ENCODE measurements at places on chromosomes 12 and 14.

DNA sequence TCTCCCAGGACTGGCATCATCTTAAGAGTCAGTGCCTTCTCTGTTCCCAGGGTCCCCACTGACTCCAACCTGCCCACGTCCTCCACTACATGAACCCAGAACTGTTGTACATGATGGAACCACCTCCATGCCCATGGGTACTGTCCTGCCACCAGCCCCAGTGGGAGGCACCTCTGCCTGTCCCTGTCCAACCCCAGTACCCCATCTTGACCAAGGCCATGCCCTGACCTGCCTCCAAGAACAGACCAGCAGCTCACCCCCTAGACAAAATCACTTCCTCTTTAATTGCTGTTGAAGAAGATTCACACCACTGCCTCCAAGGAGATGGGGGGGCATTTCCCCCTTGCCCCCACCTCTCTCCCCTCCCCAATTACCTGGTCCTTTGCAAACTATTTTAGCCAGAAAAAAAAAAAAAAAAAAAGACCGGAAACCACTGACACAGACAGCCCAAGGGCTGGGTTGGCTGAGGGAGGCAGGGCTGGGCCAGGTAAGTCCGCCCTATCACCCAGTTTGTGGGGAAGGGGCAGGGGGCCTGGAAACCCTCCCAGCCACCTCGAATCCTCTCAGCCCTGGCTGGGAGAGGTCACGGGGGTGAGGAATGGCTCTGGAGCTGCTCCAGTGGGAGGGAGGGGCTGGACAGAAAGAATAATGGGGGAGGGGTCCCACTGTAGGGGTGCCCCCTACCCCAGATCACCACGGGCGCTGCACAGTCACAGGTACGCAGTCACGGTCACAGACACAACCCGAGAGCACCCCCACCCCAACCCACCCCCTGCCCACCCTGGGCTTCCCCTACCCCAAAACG lies 13.4 kb downstream of the AGAP2 start:
- no peak for DNase-seq

DNA sequence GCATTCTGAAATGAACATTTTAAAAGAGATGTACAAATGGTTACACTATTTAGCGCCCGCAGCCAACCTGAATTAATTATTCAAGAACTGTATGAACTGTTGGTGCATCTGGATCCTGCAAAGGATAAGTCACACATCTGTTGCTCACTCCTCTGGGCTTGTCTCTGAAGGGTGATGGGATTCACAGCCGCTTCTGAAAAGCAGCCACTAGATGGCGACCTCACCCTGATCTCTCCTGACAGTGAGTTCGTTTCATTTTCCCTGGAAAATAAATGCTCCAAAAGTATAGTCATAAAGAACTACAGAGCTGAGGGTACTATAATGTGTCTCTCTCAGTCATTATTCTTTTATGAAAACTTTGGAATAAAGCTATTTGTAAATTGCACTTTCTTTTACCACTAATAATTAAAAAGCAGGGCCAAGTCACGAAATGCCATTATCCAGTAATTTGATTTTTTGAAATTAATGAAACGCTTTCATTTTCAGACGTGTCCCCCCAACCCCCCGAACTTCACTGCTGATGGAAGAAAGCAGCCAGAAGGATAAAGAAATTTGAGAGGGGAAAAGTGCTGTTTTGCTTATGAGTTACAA lies 789.6 kb downstream of the NRXN3 start:
- peak; percentile 25 for DNase-seq

DNA sequence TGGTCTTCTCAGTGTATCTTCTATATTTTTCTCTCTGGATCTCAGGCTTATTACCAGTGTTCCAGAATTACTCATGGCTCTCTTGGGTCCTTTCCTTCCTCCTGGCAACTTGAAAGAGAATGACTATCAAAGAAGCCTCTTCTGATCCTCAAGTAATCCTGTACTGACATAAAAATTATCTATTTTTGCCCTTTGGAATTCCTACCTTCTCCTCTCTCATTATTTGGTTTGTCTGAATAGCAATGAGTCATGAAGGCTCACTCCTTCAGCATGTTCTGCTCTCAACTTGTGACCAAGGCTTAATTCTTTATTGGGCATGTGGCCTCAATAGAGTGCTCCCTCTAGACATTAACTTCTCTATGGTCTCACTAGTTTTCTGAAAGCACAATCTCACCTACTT lies 553.6 kb upstream of the ATP2B1 start:
- no peak for DNase-seq

GRCh38 chr12:93979189-93979588 lies 169.2 kb upstream of the PLXNC1 start:
- no peak for DNase-seq

DNA sequence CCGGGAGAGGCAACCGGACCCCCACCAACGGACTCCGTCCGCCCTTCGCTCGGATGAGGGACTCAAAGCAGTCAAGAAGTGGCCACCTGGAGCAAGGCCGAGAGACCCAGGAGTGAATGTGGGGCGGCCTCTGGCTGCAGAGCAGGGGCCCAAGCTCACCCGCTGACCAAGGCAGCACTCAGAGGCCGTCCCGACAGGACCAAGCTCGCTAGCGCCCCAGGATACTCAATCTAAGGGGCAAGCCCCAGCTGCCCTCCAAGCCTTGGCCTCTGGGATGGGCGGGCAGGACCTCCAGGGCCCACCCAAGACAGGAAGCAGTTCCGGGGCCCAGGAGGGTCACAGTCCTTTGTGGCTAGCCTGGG lies 936 bp downstream of the AKT1 start:
- no peak for DNase-seq

GRCh38 chr12:14681190-14681589 lies 15.2 kb downstream of the GUCY2C start:
- DNase-seq, result no peak

GRCh38 chr12:62670986-62671720 lies 204.5 kb downstream of the MON2 start:
- DNase-seq, result no peak

DNA sequence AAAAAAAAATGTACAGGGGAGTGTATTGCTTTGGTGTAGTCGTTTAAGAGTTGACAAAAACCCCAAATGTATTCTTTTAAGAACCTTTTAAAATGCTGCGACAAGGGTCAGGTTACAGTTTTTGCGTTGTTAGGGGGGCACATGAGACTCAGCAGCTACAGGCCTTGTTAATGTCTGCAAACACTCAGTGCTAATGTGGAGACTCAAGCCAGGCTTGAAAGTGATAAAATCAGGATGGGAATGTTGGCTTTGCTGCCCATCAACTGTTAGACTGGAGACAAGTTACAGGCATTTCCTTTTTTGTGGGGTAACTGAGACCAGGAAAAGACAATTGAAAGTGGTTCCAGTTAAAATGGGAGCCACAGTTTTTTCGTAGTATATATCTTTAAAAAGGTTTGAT lies 84.8 kb downstream of the PRKCH start:
- no peak for DNase-seq

GRCh38 chr14:73457924-73458182 lies 493 bp downstream of the NUMB start:
- DNase-seq, result peak; percentile 13

DNA sequence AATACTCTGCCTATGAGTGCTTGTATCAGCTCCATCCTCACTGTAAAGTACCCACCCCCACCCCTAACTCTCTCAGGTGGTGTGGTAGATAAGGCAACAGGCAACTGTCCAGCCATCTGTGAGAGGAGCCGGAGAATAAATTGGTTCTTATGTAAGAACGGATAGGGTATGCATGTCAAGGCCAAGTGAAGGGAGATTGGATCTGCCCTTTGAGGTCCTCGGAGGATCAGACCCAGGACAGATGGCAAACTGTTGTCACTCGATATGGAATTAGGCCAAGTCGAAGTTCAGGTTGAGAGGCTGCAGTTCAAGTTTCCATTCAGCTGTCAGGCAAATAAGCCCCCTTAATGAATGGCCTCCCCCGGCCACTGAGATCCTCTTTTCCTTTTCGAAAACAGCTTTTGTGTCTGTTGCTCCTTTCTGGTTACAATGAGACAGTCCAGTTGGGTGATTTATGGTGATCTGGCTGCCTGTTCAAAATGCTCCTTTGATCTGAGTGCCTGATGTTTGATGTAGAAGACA lies 120.3 kb downstream of the VRK1 start:
- DNase-seq, result no peak

GRCh38 chr12:117686911-117687377 lies 281.8 kb downstream of the KSR2 start:
- no peak for DNase-seq

- DNase-seq, result no peak
Measured at GRCh38 chr14:100804558-100805309, 21.2 kb upstream of the MEG3 start.

- no peak for DNase-seq
Measured at GRCh38 chr12:66103016-66103913, 27.3 kb downstream of the LLPH start.

- no peak for DNase-seq
Measured at GRCh38 chr14:39433452-39433813, 1.2 kb upstream of the FBXO33 start.

GRCh38 chr12:46382964-46383653 lies 10.5 kb upstream of the SLC38A2 start:
- peak; percentile 94 for DNase-seq

DNA sequence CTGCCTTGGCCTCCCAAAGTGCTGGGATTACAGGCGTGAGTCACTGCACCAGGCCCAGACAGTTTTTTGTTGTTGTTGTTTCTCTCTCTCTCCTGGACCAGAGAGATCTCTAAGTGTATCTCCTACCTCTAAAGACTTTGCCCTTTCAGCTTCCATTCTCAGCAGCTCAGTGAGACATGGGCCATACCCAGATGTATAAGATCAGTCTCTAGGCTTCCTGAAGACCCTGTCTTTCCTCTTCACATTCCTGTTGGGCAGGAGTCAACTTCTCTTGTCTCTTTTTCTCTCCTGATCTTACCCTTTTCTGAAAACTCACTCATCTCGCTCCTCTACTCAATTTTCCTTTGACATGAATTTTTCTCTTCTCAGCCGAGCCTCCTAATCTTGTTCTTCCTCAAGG lies 42.0 kb downstream of the KCNK13 start:
- DNase-seq, result no peak

DNA sequence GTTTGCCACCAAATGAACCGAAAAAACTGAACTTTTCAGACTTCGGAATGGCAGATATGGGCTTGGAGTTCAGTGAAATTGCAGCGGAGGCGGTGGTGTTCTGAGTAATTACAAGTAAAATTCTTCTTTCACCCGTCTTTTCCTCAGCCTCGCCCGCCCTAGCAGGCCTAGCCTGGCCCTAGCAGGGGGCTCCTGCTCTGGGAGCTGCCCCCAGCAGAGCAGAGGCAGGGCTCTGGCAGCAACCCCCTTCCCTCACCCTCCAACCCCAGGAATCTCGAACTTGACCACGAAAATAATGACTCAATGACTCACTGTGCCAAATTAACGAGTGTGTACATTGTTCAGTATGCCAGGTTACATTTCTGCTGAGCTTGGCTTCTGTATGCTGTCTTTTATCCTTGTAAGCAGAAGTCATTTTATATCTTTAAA lies 1.1 kb downstream of the PAPLN start:
- DNase-seq, result no peak

DNA sequence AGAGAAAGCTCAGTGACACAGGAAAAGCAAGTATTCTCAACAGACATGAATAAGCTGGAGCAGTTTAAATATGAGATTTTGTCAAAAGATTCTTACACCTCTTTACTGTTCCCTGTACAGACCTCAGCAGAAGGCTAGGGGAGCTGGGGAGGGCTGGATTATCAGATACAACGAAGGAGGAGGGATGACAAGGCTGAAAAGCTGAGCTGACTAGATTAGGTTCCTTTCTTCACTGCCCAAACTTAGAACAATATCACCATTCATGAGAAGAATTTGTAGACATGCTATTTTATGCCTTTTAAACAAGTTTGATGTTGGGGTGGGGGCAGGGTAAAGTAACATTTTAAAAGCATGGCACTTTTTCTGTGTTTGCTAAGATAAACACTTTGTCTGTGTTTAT lies 611.1 kb downstream of the AACS start:
- no peak for DNase-seq

DNA sequence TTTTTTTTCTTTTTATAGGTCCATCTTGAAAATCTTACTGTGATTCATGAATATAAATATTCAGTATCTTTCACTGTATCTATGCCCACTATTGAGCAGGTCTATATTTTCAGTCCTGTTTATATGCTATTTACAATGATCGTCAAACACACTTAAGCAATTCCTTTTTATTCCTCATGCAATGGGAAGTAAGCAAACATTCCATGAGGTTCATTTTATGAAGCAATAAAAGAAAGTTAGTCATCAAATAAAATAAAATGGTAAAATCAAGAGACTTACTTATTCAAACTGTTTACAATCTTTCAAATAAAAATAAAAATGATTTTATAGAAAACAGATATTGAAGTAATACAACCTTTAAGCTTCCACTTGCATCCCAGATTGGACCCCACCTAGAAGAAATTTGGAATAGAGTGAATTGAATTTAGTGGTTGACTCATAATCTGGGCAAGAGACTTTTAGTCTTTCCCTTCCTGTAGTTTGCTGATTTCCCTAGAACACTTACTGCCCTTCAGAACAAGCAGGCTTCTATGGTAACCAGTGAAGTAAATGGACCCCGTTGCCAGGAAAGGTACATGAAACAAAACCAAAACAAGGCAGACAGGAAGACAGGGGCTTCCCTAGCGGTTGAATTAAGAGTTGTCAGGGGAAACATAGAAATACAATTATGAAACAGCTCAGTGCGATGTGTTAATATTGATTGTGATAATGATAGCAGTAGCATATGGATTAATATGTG lies 241.0 kb upstream of the ATP2B1 start:
- DNase-seq, result no peak

DNA sequence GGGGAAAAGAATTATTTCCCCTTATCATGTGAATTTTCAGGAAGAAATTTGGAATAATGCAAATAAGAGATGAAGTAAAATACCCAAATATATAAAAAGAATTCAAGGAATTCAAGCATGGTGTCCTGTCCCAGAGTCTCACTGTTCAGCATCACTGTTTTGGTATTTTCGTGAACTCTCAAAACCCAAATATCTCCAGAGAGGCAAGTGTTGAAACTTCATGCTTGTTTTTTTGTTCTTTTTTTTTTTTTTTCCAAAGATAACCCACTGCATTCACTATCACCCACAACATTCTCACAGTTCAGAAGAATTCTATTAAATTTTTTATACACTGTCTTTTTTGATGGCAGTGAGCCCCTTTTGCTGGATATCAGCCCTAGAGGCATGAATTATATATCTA lies 354.9 kb downstream of the DIO2 start:
- DNase-seq, result no peak

DNA sequence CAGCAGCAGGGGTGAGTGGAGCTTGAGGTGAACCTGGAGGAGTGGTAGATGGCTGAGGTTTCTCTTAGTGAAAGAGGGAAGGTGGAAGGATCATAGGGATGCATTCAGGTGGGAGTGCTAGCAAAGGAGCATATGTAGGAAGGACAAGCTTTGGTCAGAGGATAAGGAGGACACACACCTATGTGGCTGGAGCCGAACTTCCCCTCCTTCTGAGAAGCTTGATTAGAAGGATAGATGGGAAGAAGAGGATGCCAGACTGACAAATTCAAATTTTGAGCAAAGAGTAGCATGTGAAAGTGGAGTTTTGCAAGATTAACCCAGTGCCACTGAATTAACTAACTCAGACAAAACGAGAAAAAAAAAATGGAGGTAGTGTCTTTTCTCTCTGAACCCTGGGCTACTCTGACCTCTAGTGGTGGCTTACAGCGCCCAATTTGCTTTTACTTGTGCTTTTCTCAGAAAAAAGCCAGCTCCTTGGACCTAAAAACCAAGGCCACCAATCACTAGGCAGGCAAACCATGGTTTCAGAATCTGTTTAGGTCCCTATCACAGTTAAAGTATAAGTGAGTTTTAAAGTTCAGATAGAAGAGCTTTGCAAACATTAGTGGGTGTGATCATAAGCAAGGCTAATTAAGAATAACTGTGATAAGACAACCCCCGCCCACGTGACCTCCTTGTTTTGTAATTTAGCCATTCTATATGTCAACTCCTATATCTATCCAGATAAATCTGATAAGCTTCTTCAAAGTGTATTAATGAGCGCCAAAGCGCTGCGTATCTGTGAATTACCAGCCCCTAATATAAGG lies 15.5 kb downstream of the EMP1 start:
- peak; percentile 72 for DNase-seq

Measured in activated naive CD4-positive, alpha-beta T cell treated with anti-CD3 and anti-CD28 coated beads, Interleukin-2, amount 50 U/mL, for 16 hours (primary cell).